HT-29 (cell line): ENCODE measurements at places on chromosomes 5 and 9. TPM values are rescaled to one million over a fixed set of nuclear protein-coding genes. Genes with fewer than 3 reads are reported as not detected.

DNA sequence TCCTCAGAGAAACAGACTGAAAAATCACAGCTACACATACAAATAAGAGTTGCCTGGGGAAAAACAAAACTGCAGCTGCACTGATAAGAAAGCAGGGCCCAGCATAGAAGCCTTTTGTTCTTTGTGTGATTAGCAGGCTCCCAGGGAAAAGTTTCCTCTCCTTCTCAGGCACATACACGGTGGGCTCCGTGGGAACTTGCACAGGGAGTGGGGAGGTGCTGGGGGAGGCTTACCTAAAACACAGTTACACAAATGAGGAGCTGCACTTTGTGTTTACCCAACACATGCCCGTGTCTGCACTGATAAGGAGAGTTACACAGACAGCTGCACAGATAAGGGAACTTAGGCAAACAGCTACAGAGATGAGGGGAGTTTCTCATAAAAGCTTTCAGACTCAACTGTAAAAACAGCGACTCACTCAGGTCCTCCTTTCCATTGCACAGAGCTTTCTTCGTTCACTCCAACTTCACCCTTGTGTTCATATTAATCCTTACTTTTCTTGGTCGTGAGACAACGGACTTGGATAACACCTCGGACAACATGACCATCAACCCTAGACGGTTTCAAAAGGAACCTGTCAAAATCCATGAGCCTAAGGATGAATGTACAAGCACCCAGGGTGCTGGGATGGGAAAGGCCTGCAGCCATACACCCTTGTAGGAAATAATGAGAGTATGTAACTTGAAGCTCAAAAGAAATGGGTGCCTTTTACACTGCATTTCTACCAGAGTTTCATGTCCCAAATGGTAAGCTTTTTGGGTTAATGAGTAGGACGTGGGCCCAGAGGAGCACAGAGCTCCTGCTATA is 50.8 kb downstream of the SERINC5 start:
- DNase-seq: peak; percentile 36

DNA sequence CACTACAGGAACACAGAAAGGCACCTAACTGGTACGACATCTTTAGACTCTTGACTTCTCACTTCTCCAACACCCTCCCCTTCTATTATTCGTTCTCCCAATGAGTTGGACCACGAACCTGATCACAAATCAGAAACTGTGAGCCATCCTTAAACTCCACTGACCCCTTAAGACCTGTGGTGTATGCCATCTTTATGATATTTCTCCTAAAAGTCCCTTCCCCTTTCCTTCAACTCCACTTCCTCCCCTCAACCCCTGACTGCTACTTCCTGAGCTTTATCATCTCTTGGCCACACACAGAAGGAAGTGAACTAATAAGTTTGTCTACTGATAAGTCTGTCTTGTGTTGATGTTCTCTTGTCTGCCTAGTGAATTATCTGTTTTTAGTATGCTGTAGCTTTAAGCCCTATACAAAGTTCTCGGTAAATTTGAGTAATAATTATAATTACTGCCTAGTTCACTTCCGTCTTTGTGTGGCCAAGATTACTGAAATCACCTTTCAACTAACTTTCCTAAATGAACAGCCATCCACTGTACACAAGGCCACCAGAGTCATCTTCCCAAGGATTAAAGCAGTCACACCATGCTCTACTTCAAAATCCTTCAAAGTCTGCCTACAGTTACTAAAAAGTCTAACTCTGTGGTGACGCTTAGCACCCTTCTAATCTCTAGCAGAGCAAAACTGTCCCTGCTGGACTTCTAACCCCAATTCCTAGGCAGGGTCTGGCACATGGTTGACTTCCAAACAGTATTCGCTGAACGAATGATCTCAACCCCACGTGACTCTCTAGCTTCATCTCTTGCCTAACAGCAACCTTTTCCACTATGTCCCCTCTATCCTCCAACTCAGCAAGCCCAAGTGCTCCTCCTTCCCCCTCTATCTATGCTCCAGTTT is 23.2 kb downstream of the ELOVL7 start:
- no peak for DNase-seq

DNA sequence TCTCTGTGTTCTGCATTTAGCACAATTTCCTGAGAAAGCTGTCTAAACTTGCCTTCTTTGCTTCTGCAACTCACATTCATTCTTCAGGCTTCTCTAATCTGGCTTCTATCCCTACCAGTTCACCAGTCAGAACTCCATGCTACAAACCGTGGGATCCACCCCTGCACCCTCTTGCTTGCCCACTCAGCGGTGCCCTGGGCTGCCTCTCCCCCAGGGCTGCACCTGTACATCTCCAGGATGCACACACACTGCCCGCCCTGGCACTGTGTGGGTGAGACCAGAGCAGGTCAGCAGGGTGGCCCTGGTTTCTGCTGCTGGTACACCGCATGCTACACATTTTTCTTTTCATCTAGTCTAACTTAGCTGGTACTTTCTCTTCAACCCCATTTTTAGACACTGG is 127.1 kb downstream of the FANCC start:
- no peak for DNase-seq

Gene SPATA6L
- 6.3 and 9.3 TPM in 2 replicates for total RNA-seq

Gene MZB1
- total RNA-seq: 0.25 TPM in 1 of 2 replicates, not detected in the other

Gene ERCC8
- 4.3 and 12.4 TPM in 2 replicates for total RNA-seq

Gene NMUR2
- 20.6 and 26.2 TPM in 2 replicates for total RNA-seq
